Mammary epithelial cell (primary cell): ENCODE measurements at places on chromosomes 2 and 18. TPM values are rescaled to one million over a fixed set of nuclear protein-coding genes. Genes with fewer than 3 reads are reported as not detected.

Gene TRABD2A
- 6.2 and 9.7 TPM in 2 replicates for total RNA-seq

Gene MRO
- total RNA-seq = not detected in 2 replicates

GRCh38 chr2:191451116-191451515, 205.9 kb downstream of the MYO1B start:
- DNase-seq = no peak

DNA sequence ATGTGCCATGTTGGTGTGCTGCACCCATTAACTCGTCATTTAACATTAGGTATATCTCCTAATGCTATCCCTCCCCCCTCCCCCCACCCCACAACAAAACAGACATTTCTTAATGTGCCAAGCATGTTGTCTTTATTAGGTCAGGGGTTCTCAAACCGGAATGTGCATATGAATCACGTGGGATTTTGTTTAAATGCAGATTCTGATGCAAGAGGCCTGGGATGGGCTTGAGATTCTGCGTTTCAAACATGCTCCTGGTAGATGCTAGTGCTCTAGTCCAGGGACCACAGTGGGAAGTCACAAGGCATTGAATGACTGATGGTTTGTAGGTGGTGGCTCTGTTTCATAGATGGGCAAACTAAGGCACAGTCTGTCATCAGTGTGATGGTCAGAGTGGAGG, 184.7 kb downstream of the SMAD7 start:
- DNase-seq = no peak

DNA sequence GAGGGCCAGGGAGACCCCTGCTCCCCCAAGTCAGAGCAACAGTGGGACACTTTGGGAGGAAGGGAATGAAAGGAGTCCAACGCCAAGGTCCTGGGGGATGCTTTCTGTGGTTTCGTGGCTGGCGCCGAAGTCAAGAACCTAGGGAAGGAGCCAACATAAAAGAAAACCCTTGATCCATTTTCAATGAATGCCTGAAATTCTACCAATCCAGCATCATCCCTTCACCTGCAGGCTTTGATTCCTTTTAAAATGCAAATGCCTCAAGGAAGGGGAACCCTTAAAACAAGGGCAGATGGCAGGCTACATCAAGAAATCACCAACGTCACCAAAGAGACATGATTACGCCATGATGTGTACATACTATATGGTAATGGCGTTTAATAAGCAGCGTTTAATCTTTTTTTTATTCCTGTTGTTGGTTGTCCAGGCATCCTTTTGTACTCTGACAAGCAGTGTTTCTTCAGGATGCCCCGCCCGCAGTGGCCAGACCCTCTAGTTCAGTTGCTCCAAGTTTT, 123.3 kb upstream of the SLC1A4 start:
- no peak for DNase-seq

DNA sequence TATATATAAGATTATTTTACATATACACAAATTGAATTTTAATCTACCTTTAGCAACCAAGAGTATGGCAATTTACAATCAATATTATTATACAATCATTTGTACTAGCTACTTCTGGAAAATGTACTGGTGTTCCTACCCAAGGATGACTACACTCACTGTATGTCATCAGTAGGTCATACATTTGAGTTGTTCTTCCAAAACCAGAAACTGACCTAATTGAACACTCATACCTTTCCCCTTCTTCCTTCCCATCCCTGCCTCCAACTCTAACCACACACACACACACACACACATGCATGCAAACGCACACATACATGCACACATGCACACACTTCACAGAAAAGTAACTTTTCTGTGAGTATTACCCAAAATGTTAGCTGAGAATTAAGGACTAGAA, 8.2 kb upstream of the ERCC3 start:
- DNase-seq = no peak

DNA sequence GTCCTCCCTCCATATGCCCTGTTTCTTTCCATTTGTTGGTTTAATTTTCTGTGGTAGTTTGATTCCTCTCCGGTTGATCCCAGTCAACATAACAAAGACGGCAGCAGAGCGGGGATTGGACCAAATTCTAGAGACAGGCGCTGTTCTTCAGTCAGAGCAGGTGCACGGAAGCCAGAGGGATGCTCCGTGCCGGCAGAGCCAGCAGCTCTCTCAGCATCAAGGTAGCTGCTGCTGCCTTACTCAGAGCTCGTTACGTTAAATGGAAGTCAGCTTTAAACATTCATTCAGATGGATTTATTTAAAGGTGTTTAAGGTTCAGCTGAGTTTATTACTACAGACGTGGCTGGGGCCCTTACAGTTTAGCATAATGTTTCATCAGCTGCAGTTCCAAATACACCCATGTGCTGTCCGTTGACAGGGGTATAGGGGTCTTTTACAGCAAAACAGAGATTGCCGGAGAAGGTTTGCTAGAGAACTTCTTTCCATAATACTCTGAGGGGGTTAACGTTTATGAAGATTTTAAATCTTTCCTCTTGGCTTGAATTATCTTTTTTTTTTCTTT, 497.2 kb upstream of the PIK3C3 start:
- DNase-seq = no peak
